ENCODE measurements at places on chromosomes 12 and 14.

GRCh38 chr14:90624227-90624626, 192.0 kb downstream of the TTC7B start:
- DNase-seq = no peak

DNA sequence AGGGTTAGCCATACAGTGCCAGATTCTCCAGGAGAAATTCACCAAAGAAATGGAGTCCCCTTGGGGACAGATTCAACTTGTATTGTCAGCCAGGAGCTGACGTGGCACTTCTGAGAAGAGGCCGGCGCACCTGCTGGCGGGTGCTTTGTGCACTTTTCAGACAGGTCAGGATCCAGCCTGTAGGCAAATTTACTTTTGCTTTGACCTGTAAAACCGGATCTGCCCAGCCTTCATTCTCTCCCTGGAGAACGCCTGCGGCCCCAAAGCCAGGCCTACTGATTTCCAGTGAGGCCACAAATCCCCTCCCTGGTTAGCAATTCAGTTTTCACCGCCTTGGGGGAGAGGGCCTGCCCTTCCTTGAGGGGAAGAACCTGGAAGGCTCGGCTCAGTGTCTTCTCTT, 17.4 kb downstream of the P2RX4 start:
- DNase-seq = no peak

GRCh38 chr12:5487948-5488625, 56.2 kb downstream of the NTF3 start:
- DNase-seq = no peak

DNA sequence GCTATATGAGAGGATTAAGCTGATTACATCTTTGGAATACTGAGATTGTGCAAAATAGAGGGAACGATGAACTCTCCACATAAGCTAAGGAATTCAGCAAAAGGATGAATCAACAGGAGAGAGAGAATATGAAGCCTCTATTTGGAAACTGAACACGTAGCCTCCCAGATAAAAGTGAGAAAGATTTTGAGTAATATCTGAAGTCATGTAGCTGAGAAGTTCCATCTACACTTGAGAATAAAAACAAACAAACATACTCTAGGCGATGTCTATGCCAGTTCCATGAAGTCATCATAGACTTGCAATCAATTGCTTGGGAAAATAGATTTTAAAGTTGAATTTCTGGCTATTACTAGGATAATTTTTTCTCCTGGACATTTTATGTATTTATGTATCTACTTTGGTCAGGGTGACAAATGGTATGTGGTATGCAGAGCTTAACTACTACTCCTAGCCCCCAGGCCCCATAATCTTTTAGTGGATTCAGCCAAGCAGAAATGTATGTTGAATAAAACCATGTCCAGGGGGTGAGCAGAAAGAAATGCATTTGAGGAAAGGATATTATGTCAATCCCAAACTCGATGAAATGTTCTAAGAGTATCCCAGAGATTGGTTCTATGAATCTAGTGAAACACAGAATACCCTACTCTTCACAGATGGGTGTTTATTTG, 627.4 kb downstream of the DIO2 start:
- peak; percentile 48 for DNase-seq

- no peak for DNase-seq
Observed at GRCh38 chr12:28258998-28259397, 68.7 kb downstream of the CCDC91 start.

GRCh38 chr12:133145981-133146380, 15.6 kb downstream of the ZNF10 start:
- DNase-seq = no peak

GRCh38 chr12:54853933-54854538, at the start of gene MUCL1:
MUCL1 (plus strand) TSS chr12:54854516; CDS start chr12:54854583, 67 bp downstream.
- peak; percentile 18 for DNase-seq

GRCh38 chr14:95091581-95091980, 65.7 kb downstream of the DICER1 start:
- DNase-seq = no peak

DNA sequence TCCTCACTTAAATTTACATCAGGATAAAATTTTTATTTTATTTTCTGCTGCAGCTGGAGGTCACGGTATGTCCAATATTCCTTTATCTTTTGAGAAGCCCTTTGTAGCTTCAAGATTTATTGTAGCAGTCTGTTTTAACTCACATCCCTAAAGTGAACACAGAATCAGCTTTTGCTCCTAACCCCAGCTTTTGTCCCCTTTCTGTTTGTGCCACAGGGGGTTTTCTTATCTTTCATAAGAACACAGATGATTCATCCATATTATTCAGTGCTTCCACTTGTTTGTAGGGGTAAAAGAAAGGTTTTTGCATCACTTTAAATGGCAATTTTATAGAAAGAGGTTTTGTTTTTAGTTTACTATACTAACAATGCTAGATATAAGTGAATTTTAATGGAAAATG, 21.8 kb upstream of the PIK3C2G start:
- DNase-seq = no peak

GRCh38 chr14:103552846-103553210, 9.6 kb downstream of the BAG5 start:
- no peak for DNase-seq
